Stimulated activated CD8-positive, alpha-beta memory T cell treated with anti-CD3 and anti-CD28 coated beads, Interleukin-4, amount 100 ng/mL, for 1 hour (primary cell): ENCODE measurements at places on chromosomes 4 and X.

DNA sequence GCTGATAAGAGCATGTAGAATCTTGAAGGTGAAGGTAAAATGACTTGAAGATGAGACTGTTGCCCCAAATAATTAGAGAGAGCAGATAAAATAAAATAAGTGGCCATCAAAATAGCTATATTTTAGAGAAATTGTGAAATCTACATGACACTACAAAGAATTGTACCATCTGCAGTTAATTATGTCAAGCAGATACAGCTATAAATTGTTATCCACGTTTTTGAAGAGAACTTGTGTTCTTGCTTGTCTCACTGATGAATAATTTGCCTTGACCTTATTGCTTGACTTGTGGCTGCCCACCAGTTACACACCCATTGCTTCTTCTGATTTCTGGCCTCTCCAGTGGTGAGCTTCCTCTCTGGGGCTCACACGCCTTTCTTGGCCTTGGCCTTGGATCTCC lies 75.8 kb upstream of the TNIP3 start:
- no peak for DNase-seq

DNA sequence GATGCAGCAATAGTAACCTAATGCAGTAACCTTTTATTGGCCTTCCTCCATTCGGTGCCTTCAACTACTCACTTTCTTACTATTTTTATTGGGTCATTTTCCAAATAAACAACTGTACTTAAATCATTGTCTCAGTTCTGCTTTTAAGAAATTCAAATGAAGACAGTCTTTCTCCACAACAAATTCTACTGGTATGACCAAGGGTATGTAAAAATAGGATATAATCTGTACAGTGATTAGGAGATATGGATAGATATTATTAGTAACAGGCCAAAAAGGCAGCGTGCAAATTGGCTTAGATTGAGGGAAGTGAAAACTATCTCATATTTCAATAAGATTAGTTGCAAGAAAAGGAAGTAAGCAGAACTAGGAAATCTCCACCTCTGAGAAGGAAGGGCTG lies 177.4 kb upstream of the PPP1R2C start:
- no peak for DNase-seq

DNA sequence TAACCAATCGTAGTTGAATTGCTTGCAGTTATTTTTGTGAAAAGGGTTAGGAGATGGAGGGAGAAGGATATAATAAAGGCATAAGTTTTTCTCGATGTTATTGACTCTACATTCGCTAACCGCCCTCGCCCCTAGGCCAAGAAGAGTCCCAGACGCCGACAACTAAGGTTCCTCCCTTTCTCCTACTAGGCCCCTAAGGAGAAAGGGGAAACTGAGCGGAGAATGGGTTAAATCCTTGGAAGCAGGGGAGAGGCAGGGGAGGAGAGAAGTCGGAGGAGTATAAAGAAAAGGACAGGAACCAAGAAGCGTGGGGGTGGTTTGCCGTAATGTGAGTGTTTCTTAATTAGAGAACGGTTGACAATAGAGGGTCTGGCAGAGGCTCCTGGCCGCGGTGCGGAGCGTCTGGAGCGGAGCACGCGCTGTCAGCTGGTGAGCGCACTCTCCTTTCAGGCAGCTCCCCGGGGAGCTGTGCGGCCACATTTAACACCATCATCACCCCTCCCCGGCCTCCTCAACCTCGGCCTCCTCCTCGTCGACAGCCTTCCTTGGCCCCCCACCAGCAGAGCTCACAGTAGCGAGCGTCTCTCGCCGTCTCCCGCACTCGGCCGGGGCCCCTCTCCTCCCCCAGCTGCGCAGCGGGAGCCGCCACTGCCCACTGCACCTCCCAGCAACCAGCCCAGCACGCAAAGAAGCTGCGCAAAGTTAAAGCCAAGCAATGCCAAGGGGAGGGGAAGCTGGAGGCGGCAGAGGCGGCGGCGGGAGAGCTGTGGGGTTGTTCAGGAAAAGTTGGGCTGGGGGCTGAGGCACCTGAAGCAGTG lies 5.9 kb downstream of the ATOH1 start:
- no peak for DNase-seq

GRCh38 chrX:154430916-154431315 lies 2.4 kb downstream of the ATP6AP1 start:
- no peak for DNase-seq

GRCh38 chr4:154254999-154255398 lies 236.6 kb downstream of the DCHS2 start:
- no peak for DNase-seq
